ENCODE measurements at places on chromosomes 1 and 21.
A peak's percentile ranks its signal among the peaks of the same experiment; 100 is the strongest.

DNA sequence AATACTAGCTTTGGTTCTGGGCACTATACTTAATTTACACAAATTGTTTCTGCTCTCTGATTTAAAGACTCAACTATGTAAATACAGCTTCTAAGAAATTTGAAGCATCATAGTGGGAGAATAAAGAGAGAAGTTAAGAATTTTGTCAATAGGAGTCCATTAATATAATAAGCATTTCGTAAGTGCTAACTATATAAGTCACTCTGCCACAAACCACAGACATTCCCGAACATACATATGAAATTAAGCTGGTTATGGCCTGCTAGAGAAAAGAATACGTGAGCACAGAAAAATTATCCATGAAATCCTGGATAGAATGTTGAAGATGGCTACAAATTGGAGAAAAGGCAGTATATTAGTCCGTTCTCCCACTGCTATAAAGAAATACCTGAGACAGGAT lies 526.2 kb downstream of the MRPL39 start:
- DNase-seq: no peak

- no peak for DNase-seq
These were observed 78.4 kb downstream of the BRINP3 start for GRCh38 chr1:190399233-190399632.

DNA sequence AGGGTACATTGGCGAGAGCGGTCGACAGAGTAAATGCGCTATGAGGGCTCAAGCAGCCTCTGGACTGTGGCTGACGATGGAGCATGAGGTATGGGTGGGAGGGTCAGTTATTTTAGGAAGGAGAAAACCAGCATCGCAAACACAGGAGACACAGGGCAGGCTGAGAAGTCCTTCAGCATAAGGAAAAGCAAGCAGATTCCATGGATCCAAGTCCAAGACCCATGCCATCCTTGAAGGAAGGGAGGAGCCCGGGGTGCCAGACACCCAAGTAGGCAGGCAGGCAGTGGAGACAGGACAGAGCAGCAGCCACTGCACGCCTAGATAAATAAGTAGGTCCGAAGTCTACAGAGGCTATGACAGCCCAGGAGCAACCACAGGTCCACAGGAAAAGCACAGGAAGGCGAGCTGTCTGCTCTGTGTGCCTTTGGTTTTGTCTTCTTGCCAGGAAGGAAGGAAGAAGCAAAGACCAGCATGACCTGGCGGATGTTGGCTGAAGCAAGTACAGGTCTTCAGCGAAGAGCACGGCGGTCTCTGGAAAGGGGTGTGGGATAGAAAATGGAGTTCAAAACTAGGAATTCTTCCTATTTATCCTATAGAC lies 76.4 kb upstream of the SLC45A1 start:
- no peak for DNase-seq

DNA sequence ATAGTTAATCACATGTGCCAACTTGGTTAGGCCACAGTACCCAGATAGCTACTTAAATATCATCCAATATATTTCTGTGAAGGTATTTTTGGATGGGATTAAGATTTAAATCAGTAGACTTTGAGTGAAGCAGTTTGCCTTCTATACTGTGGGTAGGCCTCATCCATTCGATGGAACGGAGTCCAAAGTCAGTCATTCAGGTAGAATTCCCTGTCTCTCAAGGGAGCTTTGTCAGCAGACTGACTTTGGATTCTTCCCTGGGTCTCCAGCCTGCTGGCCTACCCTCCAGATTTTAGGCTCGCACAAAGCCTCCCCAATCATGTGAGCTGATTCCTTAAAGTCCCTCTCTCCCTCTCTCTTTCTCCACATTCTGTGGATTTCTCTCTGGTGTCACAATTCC lies 145.1 kb upstream of the MAGI3 start:
- DNase-seq: no peak

- no peak for DNase-seq
These were observed 128.2 kb downstream of the TBX19 start for GRCh38 chr1:168408884-168409283.

DNA sequence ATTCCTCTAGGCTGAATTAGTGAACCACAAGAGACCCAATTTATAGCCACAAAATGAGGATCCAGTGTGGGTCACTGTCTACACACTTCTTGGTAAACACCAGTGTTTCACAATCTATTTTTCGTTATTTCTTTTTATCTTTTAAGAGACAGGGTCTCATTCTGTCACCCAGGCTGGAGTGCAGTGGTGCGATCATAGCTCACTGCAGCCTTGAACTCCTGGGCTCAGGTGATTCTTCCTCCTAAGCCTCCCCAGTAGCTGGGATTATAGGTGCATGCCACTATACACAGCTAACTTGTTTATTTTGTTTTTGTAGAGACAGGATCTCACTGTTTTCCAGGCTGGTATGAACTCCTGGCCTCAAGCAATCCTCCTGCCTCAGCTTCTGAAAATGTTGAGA lies 29.3 kb upstream of the SLC45A3 start:
- peak; percentile 26 for DNase-seq

- DNase-seq: no peak
These were observed 1.7 kb upstream of the PRDM16 start for GRCh38 chr1:3067301-3067670.

- DNase-seq: peak; percentile 80
These were observed 35.0 kb downstream of the C21orf91 start for GRCh38 chr21:17784180-17784598.

DNA sequence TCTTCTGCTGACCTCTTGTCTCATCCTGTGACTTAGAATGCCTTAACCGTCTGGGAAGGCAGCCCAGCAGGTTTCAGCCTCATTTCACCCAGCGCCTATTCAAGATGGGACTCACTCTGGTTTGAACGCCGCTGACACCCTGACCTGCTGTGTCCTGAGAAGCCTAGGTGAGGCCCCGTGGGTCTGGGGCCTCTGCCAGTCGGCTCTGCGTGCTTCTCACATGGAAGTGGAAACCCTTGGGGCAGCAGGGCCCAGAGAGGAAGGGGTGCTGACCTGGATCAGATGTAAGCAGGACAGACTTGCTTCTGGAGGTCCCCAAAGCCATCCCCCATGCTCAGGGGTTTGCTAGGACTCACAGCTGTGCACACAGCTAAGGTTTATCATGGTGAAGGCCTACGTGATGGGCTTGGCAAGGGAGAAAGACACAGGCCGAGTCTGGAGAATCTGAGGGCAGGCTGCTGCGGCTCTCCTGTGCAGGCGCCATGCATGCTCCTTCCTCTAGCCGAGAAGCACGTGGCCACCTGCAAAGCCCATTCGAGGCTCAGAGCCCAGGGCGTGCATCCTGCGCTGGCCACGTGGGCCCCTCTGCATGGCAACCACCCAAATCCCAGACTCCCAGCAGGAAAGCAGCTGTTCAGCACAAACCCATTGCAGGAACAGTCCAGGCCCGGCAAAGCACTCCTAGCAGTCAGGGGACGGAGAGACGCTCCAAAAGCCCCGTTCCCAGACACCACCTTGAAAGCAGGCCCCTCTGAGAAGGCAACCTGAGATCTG lies 3.8 kb downstream of the TRPM2 start:
- no peak for DNase-seq

GRCh38 chr1:233261206-233261605 lies 34.3 kb downstream of the PCNX2 start:
- DNase-seq: no peak

- peak; percentile 73 for DNase-seq
These were observed 33.1 kb upstream of the LBR start for GRCh38 chr1:225460737-225461532.

- DNase-seq: peak; percentile 94
These were observed 6.8 kb downstream of the NCF2 start for GRCh38 chr1:183583466-183583865.

DNA sequence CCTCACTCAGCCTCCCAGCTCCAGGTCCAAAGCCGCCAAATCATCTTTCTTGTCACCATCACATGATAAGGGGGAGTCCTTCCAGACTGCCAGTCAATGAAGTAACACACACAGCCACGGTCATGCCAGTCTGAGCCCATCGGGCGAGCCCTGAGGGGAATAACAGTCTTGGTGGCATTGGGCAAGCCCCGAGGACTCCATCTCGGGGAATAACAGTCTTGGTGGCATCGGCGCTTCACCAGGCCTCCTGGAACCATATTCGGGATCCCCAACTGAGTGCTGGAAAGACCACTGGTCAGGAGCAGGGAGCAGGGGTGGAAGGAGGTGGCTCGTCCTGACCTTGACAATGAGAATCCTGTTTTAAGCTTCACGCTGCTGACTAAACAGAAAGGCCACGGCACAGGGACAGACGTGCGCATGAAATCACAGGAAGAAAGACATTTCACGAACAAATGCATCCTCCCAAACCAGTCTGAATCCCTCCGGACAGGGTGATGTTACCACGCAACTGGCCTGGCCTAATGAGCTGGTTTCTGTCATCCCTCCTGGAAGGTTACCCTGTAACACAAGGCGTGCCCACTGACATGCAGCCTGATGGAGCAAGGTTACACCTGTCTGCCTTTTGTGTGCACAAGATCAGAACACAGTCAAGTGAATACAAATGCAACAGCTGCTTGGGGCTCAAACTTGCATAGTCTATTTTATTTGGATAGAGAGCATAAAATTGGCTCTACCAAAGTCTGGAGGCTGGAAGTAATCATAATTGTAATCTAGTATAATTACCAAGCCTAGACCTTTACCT lies 517.4 kb downstream of the KIF26B start:
- no peak for DNase-seq

DNA sequence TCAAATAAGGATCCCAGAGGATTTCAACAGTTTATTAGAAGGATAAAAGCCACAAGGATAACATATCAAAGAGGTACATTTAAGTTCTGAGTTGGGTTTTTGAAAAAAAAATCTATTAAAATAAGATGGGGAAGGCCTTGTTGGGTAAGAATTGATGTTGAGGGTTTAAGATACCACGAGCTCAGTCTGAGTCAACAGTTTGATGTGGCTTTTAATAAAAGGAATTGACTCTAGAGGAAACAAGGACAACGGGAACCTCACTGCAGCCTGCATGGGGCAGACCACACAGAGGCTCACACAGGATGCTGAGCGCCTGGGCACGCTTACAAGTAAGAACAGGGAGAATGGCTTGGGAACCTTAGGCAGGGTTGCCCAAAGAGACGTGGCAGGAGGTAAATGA lies 107.5 kb downstream of the TIAM1 start:
- DNase-seq: peak; percentile 76

DNA sequence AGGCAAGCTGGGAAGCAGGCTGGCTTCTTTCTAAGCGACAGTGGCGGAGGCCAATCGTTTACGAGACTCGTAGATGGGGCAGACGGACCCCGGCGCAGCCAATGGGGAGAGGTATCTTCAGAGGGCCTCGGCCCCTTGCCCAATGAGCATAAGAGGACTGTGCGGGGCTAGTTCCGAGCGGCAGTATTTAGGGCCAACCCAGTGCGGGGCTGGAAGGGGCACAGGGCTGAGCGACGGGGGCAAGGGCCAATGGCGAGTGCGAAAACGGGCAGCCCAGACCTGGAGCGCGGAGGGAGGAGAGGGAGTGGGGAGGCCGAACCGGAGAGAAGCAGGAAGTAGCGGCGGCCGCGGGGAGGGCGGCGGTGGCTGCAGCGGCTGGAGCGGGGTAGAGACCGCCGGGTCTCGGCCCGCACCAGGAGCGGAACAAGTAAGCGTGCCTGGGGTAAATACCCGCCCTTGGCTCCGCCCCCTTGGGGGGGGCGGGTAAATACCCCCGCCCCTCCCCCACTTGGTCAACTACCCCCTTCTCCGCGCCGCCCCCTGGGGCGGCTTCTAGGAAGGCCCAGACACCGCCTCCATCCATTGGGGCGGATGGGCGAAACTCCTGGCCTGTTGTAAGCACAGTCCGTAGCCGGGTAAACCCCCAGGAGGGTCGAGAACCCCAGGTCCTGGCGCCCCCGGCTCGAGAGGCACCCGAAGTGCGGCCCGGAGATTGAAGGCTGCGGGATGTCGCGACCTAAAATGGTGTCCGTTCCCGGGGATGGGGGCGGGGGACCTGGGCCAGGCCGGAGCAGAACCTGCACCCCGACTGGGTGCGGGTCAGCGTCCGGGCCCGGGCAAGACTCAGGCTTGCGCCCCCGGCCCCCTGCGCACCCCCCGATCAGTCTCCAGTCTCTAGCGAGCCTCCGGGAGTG lies at the start of gene ZNF687:
ZNF687 (plus strand) TSS at position 331 of the 914 bp plus-strand sequence. CDS start 3,993 bp downstream, outside the sequence.
- DNase-seq: peak; percentile 100

- no peak for DNase-seq
These were observed 764.4 kb downstream of the ADGRL2 start for GRCh38 chr1:82565146-82565545.

- no peak for DNase-seq
These were observed 1.5 kb downstream of the CSDE1 start for GRCh38 chr1:114756009-114756892.

GRCh38 chr1:69388044-69388443 lies 179.7 kb upstream of the LRRC7 start:
- DNase-seq: no peak

DNA sequence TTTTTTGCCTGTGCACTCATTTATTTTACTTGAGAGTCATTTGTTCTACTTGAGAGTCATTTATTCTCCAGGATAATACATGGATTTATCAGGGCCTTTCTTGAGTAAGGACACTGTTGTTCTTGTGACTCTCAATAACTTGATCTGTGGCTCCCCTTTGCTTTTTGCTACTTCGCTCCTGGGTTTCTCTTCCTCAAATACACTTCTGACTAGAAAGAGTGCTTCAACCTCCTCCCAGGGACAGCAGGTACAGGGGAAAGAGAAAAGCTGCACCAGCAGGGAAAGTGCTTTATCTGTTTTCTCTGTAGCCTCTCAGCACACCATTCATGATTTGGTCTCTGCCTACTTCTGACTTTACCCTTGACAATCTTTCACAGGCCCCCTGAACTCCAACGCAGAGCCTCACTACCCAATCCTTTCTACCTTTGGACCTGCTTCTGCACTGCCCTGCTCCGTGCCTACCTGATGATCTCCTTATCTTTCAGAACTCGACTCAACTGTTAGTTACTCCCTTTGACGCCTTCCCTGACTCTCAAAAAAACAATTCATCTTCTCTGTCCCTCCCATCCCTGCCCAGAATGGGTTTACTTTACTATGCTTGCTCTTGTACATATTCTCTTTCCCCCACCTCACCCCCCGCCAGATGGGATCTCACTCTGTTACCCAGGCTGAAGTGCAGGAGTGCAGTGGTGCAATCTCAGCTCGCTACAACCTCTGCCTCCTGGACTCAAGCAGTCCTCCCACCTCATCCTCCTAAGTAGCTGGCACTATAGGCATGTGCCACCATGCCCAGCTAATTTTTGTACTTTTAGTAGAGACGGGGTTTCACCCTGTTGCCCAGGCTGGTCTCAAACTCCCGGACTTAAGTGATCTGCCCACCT lies 15.6 kb upstream of the PIGM start:
- no peak for DNase-seq

GRCh38 chr21:43290421-43291346 lies 121.9 kb downstream of the CRYAA start:
- no peak for DNase-seq

DNA sequence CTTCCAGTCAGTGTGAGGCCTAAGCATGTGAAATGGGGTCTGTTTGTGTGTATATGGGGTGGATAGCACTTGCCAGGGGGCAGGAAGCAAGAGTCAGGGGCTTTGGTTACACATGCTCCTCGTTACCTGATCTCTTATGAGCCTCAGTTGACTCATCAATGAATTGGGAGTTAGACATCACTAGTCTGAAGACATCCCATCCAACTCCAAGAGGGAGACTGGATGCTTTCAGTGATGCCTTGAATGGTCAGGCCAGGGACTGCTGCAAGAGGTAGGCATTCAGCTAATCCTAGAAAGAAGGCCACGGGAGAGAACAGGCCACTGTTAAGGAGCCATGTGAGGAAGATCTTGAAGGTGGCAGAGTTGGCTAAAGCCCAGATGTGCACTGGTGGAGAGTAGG lies 6.3 kb downstream of the RAB25 start:
- no peak for DNase-seq
